ENCODE measurements at places on chromosomes 6 and 20. TPM values are rescaled to one million over a fixed set of nuclear protein-coding genes. Genes with fewer than 3 reads are reported as not detected.

EYS gene
- 0.28 TPM for total RNA-seq

FNDC11 gene
- 0.46 TPM for total RNA-seq

NKAPL gene
- 1.8 TPM for total RNA-seq

CST2 gene
- total RNA-seq: 0.71 TPM

MOXD1 gene
- 63.3 TPM for total RNA-seq

GPR6 gene
- not detected for total RNA-seq

ERVFRD-1 gene
- total RNA-seq: not detected

TNXB gene
- total RNA-seq: 144 TPM

HLA-DOB gene
- 0.14 TPM for total RNA-seq

LY6G6D gene
- total RNA-seq: not detected

KIAA1755 gene
- 1.9 TPM for total RNA-seq

PSORS1C2 gene
- not detected for total RNA-seq

HTR1B gene
- not detected for total RNA-seq

PLCB4 gene
- total RNA-seq: 2.0 TPM

PNPLA1 gene
- under 0.01 TPM for total RNA-seq

CALHM6 gene
- total RNA-seq: 2.3 TPM

PRICKLE4 gene
- total RNA-seq: not detected

ULBP2 gene
- 2.6 TPM for total RNA-seq

TRERF1 gene
- 1.8 TPM for total RNA-seq

TFEB gene
- total RNA-seq: 1.8 TPM

RIPPLY2 gene
- total RNA-seq: 0.28 TPM

IL17A gene
- total RNA-seq: not detected

CD109 gene
- total RNA-seq: 18.6 TPM

PRSS16 gene
- total RNA-seq: 0.28 TPM

C20orf202 gene
- total RNA-seq: not detected

DLK2 gene
- 0.28 TPM for total RNA-seq

LZTS3 gene
- 4.9 TPM for total RNA-seq

DEFB124 gene
- not detected for total RNA-seq

SGK2 gene
- total RNA-seq: 0.28 TPM

PRRT1 gene
- total RNA-seq: 0.18 TPM

HNF4A gene
- not detected for total RNA-seq

BEND6 gene
- total RNA-seq: 12.8 TPM

APOBEC2 gene
- not detected for total RNA-seq

KHDRBS2 gene
- not detected for total RNA-seq

STMND1 gene
- total RNA-seq: not detected

RNF217 gene
- 16.8 TPM for total RNA-seq

ADGRF5 gene
- 0.14 TPM for total RNA-seq

TFB1M gene
- total RNA-seq: 14.1 TPM

ADTRP gene
- 3.5 TPM for total RNA-seq

ME1 gene
- total RNA-seq: 30.8 TPM

ACTL10 gene
- 1.9 TPM for total RNA-seq

All from smooth muscle cell of bladder (primary cell).